ENCODE measurements at places on chromosomes 3 and 15. TPM values are rescaled to one million over a fixed set of nuclear protein-coding genes. Genes with fewer than 3 reads are reported as not detected.

Gene SUSD5
- 0.33 TPM for total RNA-seq

Gene C3orf20
- total RNA-seq, result under 0.01 TPM

Gene CIDEC
- total RNA-seq, result not detected

Gene GPR27
- not detected for total RNA-seq

Gene LNP1
- 0.34 TPM for total RNA-seq

Gene GOLGA6L9
- 1.4 TPM for total RNA-seq

Gene MESP2
- not detected for total RNA-seq

Gene PPCDC
- total RNA-seq, result 6.4 TPM

Gene FAM107A
- total RNA-seq, result 0.09 TPM

Gene IL20RB
- 0.54 TPM for total RNA-seq

Gene CTXN2
- total RNA-seq, result not detected
